ENCODE measurements at places on chromosomes 11 and 22.

DNA sequence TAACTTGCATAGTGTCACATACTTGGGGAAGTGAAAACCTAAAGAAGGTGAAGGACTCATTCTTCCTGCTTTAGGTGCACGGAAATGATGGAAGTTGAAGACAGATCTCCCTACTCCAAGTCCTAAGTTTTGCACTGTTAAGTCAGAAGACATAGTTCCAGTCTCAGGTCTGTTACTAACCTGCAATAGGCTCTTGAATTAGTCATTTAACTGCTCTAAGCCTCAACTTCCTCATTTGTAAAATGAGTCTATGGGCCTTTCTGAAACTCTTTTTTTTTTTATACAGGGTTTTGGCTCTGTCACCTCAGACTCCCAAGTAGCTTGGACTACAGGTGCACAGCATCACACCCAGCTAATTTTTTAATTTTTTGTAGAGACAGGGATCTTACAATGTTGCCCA, 30.8 kb upstream of the POU2AF1 start:
- no peak for DNase-seq

DNA sequence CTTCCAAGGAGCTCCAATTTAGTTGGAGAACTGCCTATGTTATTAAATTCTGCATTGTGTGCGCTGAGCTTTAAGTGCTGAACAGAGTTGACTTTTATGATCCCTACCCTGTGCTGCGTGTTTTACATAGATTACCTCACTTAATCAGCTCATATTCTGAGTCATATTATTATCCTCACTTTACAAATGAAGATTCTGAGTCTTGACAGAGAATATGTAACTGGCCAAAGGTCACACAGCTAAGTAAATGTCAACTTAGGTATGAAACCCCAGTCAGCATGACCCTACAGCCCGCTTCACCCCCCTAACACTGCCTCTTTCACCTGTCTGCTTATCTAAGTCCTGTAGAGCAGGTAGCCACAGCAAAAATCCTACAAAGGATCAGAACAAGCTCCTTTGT, 19.8 kb upstream of the TMPRSS5 start:
- no peak for DNase-seq

DNA sequence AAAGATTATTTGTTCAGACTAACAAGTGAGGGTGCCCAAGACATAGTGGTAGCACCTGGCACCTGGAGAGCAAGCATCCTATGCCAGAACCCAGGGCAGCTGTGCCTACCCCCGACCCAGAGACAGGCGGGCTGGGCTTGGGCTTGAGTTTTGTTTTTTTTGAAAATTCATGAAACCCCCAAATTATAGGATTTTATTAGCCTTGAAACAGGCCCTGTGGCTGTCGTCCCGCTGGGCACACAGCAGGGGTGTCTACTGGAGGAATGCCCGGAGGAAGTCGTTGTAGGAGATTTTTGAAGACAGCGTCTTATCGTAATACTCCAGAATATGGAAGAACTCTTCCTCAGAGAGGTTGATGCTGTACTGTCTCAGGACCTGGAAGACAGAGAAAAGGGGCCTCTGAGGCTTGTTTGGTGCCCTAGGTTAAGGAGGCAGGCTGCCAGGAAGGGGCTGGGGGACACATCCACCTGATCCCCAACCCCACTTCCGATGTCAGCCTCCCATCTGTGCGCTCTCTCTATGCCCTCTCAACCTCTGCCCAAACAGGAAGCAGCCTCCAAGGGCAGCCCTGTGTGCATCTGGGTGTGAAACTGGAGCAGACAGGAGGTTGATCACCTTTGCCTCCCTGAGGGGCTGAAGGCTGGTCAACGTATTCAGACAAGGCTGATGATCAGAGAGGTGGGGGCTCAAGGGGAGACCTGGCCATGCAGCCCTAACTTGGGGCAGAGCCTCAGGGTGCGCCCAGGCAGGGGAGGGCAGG, 117.0 kb downstream of the MPPED1 start:
- no peak for DNase-seq

DNA sequence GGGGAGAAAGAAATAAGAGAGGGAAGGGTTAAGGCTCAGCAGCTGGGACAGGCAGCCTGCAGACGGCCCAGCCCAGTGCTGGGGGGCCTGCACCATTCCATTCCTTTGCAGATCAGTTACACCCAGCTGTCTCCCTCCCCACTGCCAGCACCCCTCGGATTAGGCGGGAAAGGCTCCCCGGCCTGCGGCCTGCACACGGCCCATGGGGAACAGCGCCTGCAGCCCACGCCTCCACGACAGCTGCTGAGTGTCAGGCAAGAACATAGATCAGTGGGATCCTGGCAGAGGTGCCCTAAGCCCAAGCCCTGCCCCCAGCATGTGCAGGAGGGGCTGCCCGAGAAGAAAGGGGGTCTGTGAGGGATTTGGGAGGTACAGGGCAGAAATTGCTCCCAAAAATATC, 65.8 kb upstream of the MYOD1 start:
- no peak for DNase-seq

DNA sequence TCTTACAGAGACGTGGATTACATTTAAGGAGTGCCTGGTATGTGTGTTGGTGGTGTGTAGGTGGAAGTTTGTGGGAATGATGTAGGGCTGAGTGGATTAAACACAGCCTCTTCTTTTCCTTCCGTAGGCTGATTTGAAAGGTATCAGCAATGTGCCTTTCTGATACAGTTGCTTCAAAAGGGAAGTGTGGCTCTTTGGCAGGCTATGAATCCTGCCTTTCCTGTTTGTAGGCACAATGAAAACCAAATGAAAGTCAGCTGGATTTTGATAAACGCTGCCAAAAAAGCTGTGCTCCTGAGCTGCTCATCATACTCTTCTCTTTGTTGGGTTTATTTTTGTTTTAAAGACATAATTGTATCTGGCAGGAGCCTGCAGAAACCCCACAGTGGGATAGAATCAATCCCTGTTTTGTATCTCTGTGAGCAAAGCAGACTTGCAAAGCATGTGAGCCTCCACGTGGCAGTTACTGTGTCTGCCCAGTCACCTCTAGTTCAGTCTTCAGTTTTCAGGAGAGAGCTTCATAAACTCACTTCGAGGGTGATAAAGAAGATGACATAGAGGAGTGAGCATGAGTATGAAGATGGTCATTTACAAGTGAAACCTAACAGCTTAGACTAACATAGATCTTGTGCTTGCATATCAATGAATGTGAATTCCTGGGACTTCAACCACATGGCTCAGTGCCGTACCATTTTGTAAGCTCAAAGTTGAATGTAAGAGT, 655.7 kb upstream of the KIRREL3 start:
- DNase-seq = no peak

DNA sequence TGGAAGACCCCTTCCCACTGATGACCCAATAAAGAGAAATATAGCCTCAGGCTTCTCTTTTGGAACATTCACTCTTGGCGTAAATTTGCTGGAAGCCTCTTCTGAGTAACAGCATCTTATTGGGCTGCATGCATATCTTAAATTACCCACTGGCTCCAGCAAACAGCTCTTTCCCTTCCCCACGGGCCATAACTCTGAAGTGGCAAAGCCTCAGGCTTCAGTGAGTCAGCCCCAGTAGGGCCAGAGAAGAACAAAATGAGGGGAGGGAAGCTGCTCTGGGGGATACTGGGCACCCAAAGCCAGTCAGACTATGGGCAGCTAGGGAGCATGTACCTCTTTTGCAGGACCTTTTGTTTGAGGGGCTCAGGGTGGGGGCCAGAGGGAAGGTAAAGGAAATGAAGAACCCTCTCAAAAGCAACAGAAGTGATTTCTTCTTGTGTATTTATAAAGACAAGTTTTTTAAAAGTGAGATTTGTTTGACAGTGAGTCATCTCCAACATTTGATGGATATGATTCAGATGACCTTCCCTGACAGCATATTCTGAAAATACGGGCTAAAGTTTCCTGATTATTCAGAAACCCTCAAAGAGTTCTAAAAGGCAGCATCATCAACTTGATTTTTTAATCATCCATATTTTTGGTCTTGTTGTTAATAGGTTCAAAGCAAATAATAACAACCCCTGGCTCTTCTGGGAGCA, 203.4 kb downstream of the KIF18A start:
- no peak for DNase-seq

DNA sequence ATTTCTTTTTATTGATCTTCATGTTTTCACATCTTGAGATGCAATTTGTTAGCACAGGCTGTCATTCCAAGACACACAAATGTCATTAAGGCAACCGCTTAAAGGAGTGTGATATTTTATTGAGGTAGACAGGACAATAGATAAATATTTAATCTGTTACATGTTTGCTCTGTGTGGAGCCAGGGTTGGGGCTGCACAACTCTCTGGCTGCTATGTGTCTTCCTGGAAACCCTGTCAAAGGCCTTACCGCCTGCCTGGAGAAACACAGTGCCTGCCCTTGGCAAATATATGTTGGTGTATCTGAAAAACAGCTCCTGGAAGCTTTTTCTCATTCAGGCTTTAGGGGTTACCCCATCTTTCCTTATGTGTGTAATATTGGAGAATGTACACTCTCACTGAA, 139.7 kb upstream of the TEAD1 start:
- DNase-seq = no peak

GRCh38 chr11:118334745-118335144, 7.8 kb downstream of the CD3D start:
- no peak for DNase-seq

DNA sequence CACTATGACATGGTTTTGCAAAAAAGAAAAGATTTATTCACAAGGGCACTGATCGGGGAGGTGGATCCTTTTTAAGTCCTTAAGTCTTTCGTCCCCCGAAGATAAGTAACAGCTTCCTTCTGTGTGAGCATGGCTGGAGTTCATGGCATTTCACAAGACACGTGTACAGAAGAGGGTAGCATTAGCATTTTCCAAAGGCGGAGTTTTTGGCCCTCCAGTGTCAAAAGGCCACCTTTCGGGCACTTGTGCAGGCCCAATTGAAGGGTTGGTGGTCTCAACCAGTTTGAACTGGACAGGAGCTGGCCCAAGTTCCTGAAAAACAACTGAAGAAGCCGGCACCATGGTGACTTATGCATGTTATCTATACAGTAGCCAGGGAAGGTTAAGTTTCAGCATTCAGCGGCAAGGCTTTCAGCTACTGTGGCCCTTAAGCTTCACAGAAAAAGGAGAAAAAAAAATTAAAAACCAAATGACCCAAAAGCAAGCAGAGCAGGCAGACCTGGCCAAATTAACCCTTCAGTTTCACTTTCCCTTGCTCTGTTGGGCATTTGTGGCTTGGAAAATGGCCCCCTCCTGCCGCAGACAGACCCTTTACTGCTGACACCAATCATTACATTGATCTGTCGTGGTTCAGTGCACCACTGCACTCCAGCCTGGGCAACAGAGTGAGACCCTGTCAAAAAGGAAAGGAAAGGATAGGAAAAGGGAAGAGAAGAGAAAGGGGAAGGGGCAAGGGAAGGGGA, 18.7 kb downstream of the ZNF74 start:
- no peak for DNase-seq
